Lung (tissue), 17 donors: ENCODE measurements at places on chromosomes 6 and 20.

DNA sequence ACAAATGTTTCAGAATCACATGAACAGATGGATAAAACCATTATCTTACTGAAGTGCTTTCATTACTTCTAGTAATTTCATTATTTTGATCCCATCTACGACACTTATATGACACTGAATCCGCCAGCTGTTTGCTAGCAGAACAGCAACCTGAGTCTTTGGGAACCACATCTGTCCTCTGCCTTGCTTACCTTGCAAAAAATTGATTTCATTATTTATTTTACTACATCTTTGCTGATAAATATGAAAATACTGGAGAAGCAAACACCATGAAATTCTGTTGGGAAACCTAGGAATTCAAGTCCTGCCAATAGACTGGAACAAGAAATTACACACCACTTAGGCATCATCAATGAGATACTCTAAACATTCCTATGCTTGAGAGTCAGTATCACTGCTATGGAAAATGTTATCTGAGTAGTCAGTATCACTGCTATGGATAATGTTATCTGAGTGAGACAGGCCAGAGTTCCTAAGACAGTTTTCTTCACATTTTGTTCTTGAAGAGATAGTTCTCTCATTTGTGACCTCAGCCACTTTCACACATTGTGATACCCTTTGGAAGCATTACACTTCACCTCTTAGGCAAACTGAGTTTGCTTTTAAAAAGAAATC, 91.9 kb downstream of the PDE10A start:
- no peak for DNase-seq

DNA sequence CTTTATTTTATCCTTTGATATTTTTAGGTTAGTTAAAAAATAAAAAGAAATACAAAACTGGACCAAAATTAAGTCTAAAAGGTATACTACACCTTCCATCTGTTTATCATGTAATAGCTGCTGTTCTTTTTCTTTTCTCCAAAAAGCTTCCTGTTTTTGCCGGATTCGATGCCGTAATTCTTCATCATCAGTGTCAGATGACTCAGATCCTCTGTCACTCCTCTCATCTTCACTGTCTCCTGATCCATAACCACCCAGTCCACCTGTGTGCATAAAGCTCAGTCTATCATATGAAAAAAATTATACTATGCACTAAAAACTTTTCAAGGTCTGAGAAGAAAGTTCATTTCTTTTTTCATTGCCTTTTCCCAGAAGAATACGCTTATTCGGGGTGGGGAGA, 8.5 kb upstream of the COQ3 start:
- no peak for DNase-seq

- no peak for DNase-seq
These were observed 78.3 kb downstream of the ME1 start for GRCh38 chr6:83352424-83353061.

- DNase-seq, result peak; percentile 27
These were observed 6.1 kb upstream of the RWDD1 start for GRCh38 chr6:116564921-116565872.

DNA sequence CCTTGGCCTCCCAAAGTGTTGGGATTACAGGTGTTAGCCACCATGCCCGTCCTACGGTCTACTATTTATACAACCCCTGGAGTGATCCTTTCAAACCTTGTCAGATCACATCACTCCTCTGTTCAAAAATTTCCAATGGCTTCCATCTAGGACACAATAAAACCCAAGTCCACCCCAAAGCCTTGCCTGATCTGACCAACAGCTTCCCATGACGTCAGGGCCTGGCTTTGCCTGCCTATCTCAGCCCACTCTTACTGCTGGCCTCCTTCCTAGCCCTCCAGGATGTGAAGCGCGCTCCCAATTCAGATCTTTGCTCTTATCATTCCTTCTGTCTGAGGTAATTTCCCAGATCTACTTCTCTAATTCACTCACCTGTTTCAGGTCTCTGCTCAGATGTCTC, 128.4 kb downstream of the LINC00237 start:
- no peak for DNase-seq

- DNase-seq, result no peak
These were observed 219.5 kb downstream of the HACE1 start for GRCh38 chr6:104640150-104640700.

- DNase-seq, result peak; percentile 13
These were observed 127.5 kb downstream of the EYA4 start for GRCh38 chr6:133368664-133369063.

GRCh38 chr6:22631091-22631490, 61.7 kb downstream of the HDGFL1 start:
- DNase-seq, result peak; percentile 50

DNA sequence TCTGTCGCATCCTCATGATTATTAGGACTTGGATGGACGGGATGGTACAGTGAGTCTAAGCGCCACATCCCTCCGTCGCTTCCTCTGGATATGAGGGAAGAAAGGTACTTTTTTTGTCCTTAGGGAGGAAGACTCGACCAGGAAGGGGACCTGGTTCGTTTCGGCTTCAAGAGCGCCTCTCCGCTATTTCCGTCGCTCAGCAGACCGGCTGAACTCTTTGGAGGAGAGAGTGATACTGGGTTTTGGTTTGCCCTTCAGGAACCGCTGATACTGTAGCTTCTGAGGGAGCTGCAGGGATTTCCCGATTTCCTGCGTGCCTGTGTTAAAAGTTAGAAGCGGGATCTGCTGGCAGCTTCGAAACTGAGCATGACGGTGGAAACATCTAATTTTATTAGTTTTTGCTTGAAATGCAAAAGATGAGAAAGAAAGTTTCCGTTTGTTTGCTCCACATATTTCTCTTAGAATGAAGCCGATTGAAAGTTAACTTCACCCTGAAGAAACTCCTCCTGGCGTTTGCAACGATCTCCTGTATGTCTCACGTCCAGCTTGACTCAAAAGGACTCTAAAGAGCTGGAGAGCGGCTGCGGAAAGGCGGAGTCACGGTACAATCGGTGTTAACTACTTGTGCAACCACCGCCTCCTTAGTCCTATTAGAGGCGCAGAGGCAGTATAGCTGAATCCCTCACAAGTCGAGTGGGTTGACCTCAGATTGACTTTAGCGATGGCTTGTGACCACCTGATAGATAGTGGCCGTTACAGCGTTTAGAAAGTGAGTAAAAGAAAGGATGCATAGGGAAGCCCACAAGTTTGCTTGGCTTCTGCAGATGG, 129.4 kb downstream of the TRIM27 start:
- no peak for DNase-seq

DNA sequence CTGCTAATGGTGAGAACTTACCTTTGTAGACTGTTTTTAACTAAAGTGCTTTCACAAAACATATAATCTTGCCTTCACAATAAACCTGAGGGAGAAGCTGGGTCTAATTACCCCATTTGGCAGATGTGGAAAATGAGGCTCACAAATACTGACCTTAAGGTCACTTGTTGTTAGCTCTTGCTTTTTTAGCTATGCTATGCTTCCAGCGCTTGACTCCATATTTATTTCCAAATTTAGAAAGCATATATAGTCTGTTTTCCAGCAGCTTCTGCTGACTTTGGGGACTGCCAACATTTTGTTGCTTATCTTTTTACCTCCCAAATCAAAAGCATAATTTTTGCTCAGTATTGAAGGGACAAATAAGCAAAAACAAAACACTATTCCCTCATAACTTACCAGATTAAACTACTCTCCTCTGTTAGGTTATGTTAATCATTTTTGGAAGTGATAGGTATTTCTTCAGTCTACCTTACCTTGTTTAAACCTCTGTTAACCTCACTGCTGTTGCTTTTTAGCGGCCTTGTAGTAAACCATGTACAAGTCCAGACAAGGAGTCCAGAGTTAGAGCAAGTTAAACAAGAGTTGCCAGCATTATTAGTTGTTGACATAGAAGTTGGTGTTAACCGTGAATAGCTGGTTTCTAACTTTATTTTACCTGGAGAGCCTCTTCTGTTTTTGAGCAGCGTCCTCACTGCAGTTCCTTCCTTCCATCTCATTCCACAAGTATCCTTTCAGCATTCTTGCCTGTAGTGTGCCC, 4.9 kb upstream of the BTBD3 start:
- no peak for DNase-seq

DNA sequence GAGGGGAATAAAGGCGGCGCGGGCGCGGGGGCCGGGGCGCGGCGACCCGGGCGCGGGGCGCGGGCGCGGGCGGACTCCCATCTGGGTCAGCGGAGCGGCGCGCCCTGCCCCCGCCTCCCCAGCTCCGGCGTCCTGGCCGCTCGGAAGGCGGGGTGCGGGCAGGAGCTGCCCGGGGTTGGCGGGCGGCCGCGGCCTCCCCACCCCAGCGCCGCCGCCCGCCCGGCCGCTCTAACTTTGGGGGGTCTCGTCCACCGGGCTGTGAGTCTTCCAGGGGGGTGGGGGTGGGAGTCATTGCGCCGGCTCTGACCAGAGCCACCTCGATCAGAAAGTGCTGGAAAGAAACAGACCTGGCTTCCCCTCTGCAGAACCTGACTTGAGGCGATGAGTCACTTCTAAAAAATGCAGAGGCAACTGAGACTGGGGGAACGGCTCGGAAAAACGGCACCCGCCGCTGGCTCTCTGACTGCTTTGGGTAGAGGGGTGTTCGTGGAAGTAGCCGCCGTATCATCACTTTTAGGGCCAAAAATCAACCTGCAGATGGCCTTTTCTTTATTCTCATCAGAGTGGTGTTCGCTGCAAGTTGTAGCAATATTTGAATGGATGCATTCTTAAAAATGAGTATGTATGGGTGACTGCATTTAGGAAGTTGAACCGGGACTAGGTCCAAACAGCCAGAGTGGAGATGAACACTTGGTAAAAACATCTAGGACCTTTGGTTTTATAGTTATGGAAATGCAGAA, 667 bp downstream of the CAP2 start:
- peak; percentile 62 for DNase-seq

DNA sequence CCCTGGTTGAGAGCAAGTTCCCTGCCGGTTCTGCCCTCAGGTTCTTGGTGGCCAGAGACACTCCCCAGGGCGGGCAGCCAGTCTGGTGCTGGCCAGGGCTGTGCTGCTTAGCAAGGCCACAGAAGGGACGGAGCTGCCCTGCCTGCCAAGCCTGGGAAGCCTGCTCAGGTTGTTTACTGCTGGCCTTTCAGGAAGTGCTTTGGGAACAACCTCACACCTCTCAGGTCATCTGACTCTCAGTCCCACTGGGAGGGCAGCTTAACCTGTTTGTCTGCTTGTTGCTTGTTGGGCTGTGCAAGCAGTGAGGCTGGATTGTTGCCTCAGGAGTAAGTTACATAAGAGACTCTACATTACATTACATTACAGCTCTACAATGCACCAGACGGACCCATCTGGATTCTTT, 75.8 kb upstream of the AFDN start:
- DNase-seq, result peak; percentile 68

DNA sequence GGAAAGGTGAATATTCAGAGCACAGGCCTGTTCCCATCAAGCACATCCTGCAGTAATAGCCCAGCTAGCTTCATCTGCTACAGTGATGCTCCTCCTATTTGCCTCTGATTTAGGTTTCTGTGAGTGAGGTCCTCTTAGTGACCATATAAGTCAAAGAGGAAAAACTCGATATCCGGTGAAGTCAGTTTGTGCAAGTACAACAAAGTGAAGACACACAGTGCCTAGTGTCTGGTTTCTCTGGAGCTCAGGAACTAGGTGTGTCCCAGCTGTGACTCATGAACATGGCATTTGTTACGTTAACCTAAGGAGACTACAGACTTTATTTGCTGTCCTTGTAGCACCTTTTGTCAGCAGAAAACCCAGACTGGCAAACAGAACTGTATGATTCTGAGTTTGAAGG, 33.9 kb downstream of the EDN1 start:
- DNase-seq, result peak; percentile 32

DNA sequence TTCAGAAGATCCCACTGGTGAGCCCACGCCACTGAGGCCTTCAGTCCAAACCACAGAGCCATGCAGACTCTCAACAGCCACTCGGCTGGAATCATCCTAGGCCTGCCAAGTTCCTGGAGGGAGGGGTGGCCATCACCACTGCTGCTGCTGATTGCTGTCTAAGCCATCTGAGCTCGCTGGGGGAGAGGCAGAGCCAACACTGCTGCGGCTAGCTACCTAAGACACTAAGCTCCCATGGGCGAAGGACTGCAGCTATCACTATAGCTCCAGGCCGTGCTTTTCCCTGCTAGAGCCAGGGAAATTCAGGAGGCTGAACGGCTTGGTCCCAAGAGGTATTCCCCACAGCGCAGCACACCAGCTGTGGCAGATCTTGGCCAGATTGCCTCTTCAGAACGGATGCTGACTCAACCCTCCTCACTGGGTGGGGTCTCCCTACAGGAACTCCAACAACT, 73.6 kb downstream of the TBC1D32 start:
- no peak for DNase-seq

DNA sequence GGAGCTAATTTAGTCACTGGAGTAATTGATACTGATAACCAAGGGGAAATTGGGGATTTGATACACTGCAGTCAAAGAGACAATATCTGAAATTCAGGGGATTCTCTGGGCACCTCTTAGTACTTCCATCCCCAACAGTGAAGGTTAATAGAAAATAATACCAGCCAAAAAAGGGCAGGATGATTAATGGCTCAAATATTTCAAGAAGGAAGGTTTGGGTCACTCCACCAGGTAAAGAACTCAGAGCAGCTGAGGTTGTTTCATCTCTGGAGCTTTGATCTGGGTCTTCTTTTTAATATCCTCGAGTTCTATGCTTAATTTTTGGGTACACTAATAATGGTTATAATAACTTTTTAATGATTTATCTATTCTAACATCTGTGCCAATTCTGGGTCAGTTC, 70.8 kb downstream of the CDKAL1 start:
- DNase-seq, result no peak

DNA sequence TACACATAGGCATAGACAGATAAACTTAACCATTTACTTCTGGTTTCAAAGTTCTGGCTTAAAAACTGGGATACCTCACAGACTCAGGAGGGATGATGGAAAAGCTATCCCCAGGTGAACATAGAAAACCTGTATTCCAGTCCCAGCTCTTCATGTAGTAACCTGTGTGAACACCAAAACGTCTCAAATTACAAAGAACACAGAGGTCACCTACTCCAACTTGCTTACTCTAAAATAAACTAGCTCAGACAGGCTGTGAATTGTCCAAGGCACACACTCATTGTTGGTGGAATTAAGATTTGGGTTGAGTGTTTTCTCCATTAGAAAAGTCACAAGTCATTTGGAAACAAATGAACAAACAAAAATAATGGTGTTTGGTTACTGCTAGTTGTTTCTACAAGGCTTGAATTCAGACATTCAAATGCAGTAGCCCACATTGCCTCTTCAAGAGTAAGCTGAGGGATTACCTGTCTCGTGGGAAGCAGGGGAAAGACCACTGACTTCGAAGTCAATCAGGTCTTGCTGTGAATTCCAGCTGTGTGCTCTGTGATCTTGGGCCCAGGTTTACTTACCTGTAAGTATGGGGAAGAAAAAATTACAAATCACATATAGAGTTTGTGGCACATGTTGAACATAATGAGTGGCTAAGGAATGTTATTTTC, 48.2 kb upstream of the LRRC1 start:
- peak; percentile 50 for DNase-seq

DNA sequence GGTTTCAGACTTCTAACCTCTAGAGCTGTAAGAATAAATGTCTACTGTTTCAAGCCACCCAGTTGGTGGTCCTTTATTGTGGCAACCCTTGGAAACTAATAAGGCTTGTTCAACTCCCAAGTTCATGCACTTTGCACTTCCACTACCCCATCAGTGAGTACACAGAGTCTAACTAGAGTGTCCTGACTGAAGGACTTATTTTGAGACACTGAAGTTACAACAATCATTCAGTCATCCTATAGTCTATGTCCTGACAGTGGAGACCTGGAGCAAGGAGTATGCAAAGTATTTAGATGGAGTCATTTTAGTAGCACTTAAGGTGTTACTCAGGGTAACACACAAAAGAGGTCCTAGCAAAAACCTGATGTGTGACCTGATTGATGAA, 62.6 kb downstream of the VGLL2 start:
- DNase-seq, result no peak

- DNase-seq, result no peak
These were observed 84.2 kb downstream of the HIVEP1 start for GRCh38 chr6:12096342-12096741.

- DNase-seq, result no peak
These were observed 46.9 kb downstream of the OGFRL1 start for GRCh38 chr6:71335544-71335943.
